RPMI8226 (cell line): ENCODE measurements at places on chromosomes 12 and 14.
A peak's percentile ranks its signal among the peaks of the same experiment; 100 is the strongest.

DNA sequence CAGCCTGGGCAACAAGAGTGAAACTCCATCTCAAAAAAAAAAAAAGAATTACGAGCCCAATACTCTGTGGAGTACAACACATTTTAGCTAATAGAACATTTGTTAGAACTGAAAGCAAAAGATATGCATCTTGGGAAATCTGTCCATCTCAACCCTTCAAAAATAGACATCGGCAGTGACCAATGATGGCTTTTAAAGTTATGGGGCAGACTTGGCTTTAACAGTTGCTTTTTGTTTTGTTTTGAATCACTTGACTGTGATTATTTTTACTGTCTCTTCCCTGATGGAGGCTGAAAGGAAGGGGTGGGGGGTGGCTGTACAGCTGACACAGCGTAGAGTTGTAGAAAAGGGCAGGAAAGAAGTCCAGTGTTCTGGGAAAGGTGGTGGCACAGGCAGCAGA is 2.2 kb downstream of the FKBP11 start:
- DNase-seq = no peak

DNA sequence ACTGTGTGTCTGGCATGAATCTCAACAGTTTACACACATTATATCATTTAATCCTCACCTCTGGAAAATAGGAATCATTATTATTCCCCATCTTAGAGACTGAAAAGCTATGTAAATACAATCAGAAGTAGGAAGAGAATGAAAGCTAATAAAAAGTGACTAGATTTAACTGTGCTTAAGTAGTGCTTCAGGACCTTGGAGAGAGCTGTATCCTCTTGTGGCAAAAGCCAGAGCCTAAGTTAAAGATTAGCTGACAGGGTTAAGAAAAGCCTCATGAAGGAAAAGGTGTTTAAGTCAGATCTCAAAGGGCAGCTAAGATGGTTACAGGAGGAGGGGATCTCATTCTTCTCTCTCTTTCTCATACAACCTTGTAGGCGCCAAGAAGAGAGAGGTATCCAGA is 65.3 kb upstream of the TMEM233 start:
- peak; percentile 10 for DNase-seq

GRCh38 chr12:12265571-12266388 is 1.1 kb downstream of the LRP6 start:
- peak; percentile 51 for DNase-seq

DNA sequence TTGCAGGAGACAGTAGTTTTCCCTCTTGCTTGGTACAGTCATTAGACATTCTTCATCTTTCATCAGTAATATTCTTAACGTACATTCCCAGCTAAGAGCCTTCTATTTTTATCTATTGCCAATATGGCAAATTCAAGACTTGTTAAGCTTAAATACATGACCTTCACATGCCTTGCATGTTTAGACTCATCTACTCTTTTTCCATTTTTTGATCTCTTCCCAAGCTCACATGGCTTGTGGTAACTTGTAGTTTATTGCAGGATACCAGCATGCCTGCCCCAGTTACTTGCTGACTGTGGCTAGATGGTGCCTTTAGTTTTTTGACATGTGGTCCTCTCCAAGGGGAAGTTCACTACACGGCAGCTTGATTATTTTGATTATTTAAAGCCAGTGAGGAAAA is 729.0 kb downstream of the SLC6A15 start:
- no peak for DNase-seq
